ENCODE measurements at places on chromosomes 2 and 18.

GRCh38 chr2:86468162-86469033 lies 27.2 kb downstream of the KDM3A start:
- no peak for DNase-seq

- DNase-seq: no peak
These were observed 164.2 kb downstream of the C1D start for GRCh38 chr2:67898595-67898994.

DNA sequence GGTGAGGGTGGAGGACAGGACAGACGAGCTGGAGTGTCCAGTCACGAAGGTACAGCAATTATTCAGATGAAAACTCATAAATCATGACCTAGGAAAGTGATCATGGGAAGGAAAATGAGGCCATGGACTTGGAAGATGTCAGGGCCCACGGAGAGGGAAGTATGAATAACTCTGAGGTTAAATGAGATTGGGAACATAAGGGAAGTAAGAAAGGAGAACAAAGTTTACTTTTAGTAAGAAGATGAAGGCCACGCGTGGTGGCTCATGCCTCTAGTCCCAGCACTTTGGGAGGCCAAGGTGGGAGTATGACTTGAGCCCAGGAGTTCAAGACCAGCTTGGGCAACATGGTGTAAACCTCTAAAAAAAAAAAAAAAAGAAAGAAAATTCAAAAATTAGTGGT lies 56.2 kb downstream of the AQP4 start:
- DNase-seq: no peak

DNA sequence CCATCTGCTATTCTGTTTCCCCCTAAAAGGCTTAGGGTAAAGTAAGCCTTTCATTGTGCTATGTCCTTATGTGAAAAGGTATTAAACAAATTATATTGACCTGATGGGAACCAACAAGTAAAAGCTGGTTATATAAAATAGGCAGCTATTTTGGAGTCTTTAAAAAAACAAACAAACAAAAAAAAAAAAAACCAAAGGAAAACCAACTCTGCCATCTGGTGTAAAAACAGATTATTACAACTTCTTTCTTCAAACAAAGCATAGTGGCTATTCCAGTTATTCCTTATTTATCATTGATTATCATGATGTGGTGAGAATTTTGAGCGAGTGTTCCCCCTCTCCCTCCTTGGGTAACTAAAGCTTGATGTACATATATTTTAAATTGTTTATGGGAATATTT lies 122.3 kb upstream of the FHL2 start:
- DNase-seq: no peak

DNA sequence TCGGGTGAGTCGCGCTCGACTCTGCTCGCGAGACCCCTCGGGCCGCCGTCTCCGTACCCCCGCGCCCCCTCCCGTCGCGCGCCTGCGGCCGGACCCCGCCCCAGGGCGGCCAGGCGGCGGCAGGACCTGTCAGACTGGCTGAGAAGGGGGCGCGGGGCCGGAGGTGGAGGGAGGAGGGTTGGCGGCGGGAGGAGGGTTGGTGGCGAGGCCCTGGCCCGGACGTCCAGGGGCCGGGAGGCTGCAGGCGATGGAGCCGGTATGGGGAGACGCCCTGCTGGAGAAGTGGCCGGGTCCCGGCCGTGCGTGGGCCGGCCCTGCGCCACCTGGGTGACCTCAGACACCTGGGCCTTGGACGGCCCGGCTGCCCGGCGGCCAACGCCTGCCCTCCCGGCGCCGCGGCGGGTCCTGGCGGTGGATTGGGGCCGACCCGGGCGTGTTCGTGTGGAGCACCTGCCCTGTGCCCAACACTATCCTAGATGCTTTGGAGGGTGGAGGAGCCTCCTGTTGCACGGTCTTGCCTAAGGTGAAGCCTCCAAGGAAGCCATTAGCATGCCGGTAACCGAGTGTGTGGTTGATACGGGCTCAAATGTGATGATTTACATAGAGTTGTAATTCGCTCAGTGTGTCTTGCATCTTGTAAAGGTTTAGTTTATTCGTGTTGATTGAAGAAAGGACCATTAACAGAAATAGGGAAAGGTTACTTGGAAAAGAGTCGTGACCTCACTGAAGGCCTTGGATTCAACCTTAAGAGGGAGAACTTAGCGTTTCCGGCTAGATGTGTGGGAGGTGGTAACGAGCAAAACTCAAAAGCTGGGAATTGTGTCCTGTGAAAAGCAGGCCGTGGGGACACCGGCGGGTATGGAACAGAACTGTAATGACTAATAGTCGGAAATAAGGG lies 550 bp downstream of the MYL12B start:
- DNase-seq: peak; percentile 67
